NCI-H187 (cell line): ENCODE measurements at places on chromosomes 4 and X.
A peak's percentile ranks its signal among the peaks of the same experiment; 100 is the strongest.

GRCh38 chr4:52052475-52052780 lies 1.3 kb downstream of the SPATA18 start:
- no peak for DNase-seq

- DNase-seq: no peak
Observed at GRCh38 chr4:145879598-145879997, 59.0 kb downstream of the ZNF827 start.

- no peak for DNase-seq
Observed at GRCh38 chr4:8167815-8168214, 9.2 kb upstream of the ABLIM2 start.

- DNase-seq: no peak
Observed at GRCh38 chr4:114287079-114287696, 307.7 kb upstream of the ARSJ start.

DNA sequence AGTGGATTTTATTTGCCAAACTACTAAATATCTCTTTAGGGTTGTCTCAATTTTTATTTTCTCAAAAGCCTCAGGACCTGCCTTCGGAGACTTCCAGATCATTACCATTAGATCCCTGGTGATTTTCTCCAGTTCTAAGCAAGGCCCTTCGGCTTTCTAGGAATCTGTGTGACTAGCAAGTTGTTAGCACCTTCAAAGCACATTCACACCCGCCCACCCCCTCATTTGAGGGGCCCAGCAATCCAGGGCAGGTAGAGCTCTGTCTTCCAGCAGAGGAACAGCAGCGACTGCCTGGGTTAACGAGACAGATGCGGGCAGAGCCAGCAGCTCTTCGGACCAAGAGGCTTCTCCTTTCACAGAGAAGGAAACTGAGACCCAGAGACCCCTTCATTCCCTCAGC lies 2.0 kb downstream of the WDR1 start:
- DNase-seq: no peak

- no peak for DNase-seq
Observed at GRCh38 chrX:153882086-153882498, 3.9 kb downstream of the L1CAM start.

GRCh38 chrX:135572436-135572835 lies 52.0 kb downstream of the INTS6L start:
- no peak for DNase-seq

DNA sequence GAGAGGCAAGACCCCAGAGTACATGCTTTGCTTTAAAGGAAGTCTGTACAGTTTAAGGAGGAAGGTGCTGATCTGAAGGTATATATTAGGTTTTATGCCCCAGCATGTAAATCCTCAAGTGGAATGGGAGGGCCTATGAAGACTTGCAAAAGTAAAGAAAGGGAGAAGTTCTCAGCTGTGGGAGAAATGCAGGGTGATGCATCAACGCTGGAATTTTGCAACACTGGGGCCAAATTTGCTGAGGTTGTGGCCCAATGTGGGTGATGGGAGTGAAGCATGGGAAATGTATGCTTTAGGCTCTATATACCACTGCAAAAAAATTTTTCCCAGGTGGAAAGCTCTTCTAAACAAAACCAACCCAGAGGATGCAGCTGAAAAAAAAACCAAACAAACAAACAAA lies 33.8 kb upstream of the GPR174 start:
- no peak for DNase-seq

DNA sequence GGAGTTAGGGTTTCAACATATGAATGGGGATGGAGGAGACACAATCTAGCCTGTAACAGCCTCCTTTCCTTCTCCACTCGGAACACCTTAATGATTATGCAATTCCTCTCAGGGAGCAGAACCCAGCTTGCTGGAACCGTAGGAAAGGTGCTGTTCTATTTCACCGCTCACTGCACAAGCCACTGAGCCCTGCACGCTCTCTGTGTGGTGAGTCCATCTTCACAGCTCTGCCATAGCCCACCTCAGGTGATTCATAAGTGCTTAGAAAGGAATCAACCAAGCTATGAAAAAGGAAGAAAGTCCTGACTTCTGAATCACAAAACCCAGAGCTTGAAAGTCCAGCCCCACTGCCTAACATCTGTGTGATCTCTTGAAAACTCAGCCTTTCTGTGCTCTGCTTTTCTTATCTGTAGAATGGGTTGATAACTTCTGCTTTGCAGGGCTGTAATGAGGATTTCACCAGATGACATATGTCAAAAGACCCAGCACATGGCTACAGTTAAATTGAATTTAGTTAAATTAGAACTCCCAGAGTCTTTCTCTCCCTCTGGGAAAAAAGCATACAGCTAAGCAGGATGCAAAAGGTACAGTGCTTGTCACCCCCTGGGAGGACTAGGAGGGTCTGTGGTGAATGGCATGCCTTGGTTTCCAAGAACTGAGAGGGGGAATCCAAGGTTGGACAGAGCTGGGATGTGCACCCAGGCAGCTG lies 91.6 kb downstream of the WFS1 start:
- DNase-seq: no peak

DNA sequence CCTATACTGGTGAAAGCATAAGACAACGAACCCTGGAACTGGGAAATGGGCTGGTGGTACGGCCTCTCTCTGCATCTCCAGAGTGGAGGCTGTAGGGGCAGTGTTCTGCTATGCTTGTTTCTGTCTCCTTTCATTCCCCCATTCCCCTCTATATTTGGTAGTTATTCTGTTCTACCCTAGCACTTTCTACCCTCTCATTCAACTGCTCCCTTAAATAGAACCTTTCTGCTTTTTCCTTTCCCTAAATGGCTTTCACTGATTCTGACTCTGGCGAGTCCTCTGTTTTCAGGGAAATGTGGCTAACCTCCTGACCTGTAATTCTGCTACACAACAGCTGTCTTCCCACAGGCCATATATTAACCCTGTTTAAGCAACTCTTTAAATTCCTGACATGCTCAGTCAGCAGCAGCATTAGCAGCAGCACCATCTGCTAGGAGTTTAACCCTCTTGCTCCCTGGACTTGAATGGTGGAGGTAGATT lies 94.2 kb downstream of the CXCL13 start:
- DNase-seq: no peak

- DNase-seq: no peak
Observed at GRCh38 chr4:6852582-6852981, 57.0 kb upstream of the TBC1D14 start.

GRCh38 chr4:46270986-46271596 lies 118.8 kb downstream of the GABRA2 start:
- DNase-seq: no peak

DNA sequence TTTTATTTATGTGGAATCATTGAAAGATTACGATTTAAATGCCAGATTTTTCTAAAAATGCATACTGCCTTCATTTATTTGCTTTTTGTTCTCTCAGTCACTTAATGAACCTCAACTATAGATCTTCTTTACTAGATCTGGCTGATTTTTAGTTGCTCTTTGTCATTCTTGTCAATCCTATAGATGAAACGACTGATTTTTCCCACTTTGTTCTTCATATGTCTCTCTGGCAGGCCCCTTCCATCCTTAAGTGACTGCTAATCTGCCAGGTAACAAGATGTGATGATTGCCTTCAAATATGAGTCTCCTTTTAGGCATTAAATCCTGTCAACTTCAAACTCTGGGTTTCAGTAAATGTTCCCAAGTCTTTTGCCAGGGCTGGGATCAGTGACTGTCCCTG lies 61.0 kb downstream of the ALG13 start:
- DNase-seq: no peak

GRCh38 chrX:25650216-25650820 lies 487.8 kb upstream of the MAGEB18 start:
- DNase-seq: no peak

DNA sequence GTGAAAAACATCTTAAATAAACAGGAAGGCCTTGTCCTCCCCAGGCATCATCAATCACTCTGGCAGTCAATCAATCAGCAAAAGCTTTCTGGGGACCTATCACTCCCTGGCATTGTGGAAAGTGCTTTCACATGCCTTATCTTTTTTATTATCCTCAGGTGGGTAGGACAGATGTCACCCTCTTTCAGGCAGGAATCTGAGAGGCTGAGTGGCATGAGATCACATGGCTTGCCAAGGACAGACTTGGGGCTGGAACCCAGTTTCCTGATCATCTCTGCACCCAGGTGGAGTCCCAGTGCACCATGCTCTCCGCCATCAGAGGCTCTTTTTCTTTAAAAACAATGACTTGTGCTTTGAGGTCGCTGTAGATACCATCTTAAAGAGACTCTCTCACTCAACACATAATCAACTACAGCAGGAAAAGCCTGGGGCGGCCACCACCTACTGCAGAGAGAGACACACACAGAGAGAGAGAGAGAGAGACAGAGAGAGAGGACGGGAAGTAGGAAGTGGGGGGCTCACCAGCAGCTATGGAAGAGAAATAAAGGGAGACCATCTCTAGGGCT lies 282.7 kb downstream of the PTTG2 start:
- no peak for DNase-seq

GRCh38 chr4:6280365-6280996 lies 10.8 kb downstream of the WFS1 start:
- DNase-seq: no peak

DNA sequence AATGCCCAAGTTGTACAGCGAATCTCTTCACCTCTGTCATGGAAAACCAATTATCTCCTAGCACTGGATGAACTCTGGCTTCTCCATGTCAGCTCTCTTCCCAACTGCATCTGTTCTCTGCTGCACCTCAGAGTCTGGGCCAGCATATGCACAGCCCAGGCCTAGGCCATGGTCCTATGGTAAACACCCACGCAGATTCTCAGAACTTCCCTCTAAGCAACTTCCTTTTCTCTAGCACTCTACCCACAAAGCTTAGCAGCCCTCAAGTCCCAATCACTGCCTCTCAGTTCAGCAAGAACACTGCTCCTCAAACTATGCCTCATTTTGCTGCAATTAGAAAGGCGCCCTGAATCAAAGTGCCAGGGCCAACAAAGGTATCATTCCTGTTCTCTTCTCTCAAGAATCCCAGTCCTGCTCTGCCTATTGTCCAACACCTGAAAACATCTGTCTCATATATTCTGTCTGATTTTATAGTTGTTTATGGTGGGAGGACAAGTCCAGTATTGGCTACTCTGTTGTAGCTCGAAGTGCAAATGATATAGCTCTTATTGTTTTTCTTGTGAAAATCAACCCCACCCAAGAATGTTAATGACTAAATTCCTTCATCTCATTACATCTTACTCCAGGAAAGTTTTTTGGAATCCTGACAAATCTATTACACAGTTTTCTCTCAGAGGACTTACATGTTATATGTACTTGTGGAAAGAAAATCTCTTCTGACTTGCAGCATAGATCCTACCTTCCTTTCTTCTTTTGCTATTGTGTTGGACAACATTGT lies 85.4 kb downstream of the DCHS2 start:
- no peak for DNase-seq

- no peak for DNase-seq
Observed at GRCh38 chr4:141356963-141357335, 136.3 kb downstream of the ZNF330 start.

DNA sequence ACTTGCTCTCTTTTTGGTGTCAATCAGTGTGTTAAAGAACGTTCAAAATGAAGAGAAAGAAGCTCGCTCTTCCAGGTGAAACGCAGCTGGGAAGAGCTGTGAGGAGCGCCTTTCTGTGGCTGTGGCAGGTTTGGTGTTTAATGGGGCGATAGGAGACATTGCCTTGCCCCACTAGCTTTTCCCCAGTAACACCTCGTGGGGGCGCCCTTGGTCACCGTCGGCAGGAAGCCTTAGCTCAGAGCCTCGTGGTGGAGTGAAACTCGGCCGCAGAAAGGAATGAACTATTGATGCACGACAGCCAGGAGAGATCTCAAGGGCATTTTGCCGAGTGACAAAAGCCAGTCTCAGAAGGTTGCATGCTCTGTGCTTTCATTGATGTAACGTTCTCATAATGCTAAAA lies 65.1 kb downstream of the GPR143 start:
- no peak for DNase-seq

DNA sequence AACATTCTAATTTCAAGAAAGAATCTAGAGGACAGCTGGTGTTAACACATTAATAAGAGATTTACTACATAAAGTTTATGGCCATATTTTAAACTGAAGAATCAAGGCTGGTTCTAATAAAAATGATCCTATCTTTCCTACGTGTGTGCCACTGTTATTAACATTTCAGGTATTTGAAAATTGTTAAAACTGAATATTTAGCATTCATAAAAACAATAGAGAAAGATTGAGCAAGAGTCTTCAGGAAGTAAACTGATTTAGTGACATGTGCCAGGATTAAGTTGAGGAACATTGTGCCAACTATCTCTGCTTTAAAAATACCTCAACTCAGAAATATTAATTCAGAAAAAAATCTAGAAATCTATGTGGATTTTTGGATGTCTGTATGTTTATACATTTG lies 810.1 kb downstream of the FAT4 start:
- no peak for DNase-seq

DNA sequence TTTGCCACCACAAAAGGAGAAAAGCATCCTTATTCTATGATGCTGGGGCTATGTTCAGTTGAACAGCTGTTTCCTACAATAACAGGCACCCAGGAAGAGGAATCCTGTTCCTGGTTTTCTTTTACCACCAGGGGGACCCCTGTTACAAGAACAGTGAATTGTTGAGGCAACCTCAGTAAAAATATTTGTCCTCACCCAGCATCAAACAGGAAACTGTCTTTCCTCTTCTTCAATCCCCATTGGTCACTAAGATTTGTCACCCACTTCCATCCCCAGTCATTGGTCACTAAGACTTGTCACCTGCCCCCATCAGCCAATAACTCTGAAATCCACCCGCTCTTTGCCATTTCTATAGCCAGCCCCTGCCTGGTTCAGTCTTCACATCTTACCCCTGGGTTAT lies 143.5 kb upstream of the GALNT7 start:
- DNase-seq: peak; percentile 18

- no peak for DNase-seq
Observed at GRCh38 chrX:103343105-103343504, 13.1 kb downstream of the TCEAL7 start.

- no peak for DNase-seq
Observed at GRCh38 chr4:185933078-185933581, 121.1 kb upstream of the SORBS2 start.

DNA sequence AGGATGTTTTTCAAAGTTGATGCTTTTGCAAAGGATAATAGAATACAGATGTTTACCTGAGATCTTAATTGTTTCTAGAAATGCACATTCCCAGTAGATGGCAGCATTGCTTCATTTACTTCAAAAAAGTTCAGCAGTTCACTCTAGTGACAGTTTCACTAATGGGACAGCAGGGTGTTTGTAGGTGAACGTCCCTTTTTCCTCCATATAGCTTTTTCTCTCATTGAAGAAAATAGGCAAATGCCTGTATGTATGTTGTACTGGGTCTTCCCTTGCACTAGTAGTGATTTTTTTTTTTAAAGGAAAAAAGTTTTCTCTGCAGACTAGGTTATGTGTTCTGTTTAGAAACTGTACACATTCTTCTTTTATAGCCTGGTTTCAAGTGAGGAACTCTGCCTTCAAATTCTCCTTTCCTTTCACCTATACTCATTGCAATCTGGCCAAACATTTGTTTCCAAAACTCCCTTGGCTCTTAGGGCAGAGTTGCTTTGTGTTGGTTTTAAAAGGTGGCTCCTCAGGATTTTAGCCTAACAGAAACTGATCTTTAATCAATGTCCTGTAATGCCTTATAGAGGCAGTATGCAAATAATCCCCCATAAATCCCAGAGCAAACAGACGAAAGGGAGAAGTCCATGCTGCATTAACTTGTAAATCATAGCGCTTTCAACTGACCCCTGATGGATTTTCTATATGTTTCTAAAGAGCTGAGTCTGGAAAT lies 86.3 kb downstream of the EGF start:
- no peak for DNase-seq

- DNase-seq: no peak
Observed at GRCh38 chrX:2370456-2370855, 130.3 kb downstream of the DHRSX start.

- DNase-seq: no peak
Observed at GRCh38 chr4:79233820-79234219, 92.0 kb downstream of the NAA11 start.

GRCh38 chr4:147361726-147362125 lies 119.2 kb upstream of the EDNRA start:
- DNase-seq: no peak

- no peak for DNase-seq
Observed at GRCh38 chrX:1821846-1822245, 207.0 kb downstream of the ASMT start.
